NCI-H1694 treated with DMSO at 0.1 percent for 48 hours (cell line): ENCODE measurements at places on chromosomes 11 and 22.

DNA sequence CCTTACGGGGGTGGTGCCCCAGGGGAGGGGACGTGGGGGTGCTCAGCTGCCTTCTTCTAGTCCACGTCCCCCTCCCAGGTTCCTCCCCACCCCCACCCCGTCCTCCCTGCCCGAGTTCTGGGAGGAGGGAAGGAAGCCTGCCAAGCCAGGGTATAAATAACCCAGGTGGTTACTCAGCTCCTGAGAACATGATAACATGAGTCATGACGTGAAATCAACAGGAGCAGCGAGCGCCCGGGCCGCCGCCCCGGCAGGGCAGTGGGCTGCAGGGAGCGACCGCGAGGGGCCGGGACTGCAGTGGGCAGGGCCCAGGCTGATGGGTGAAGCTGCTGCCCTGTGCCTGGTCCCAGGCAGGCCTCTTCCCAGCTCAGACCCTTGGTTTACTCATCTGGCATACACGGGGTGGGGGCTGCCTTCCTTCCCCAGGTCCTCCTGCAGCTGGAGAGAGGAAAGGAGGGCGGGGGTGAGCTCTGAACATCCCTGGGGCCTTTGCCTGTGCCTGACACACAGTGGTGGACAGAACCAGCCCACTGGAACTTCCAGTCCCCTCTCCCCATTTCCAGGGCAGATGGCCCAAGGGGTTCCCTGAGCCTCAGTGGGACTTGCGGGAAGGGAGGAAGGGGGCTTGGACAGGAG, 8.8 kb upstream of the PDGFB start:
- DNase-seq = peak; percentile 27

DNA sequence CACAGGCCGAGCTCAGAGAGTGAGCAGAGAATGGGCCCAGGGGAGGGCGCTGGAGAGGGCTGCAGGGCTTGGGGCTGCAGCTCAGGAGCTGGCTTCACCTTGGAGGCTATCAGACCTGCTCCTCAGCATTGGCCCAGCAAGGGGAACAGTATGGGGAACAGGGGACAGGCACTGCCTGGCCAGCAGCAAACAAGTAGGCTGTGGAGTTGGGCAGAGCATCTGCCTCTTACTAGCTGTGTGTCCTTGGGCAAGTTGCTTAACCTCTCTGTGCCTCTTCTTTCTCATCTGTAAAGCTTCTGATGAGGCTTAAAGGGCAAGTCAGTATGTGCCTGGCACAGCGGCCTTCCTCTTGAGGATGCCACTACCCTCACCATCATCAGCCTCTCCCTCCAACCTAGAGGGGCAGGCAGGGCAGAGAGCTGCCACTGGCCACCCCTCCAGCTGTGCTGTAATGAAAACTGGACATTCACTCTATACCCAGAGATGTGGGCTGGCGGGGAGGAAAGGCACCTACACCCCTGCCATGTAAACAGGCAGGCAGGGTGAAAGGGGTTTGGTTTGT, 7.5 kb upstream of the CDKN1C start:
- no peak for DNase-seq

- DNase-seq = peak; percentile 62
These were observed 47.7 kb downstream of the BBOX1 start for GRCh38 chr11:27088353-27088752.

GRCh38 chr11:78037056-78037455, 14.0 kb upstream of the KCTD14 start:
- DNase-seq = no peak

DNA sequence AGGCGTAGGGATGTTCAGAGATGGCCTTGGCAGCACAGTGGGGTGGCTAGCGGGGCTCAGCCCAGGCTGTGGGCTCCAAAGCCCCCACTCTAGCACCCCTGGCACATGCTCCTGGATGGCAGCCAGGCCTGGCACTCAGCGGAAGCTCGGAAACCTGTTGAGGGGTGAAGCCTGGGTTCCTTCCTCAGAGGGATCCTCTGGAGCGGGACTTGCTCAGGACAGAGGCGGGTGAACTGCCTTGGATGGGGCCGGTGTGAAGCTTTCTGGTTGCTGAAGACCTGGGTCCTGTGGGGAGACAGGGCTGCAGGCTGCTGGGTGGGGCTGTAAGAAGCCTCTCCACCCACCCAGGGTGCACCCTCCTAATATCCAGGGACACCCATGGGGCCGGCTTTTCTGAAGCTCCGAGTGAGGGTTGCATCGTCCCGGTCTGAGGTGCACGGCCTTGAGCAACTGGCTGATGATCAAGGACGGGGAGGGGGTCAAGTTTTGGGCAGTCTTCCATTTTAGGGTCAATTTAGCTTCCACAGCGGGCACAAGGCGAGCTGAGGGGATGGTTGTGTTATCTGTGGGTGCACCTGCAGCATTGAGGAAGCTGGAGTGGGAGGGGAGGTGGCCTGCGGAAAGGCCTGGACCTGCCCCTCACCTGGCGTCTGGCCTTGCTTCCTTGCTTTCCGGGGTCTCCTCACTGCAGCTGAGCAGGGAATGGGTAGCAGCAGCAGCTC, 5.2 kb downstream of the MRGPRE start:
- DNase-seq = no peak

- DNase-seq = peak; percentile 32
These were observed 309.1 kb downstream of the SWAP70 start for GRCh38 chr11:9972989-9973388.

DNA sequence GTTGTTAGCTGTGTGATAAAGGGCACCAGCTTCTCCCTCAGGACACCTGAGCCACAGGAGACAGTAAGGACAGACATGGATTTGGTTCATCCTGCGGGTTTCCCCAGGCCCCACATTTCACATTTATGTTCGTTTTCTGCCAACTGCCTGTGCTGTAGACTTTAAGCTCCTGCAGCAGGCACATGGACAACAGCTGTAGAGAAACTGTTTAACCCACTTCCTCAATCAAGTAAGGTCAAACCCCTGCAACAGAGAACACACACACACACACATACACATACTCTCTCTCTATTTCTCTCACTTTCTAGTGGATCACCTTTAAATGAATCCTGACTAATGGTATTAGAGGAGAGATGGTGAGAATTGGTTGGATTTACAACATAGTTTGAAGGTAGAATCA, 90.7 kb downstream of the C11orf87 start:
- DNase-seq = no peak

DNA sequence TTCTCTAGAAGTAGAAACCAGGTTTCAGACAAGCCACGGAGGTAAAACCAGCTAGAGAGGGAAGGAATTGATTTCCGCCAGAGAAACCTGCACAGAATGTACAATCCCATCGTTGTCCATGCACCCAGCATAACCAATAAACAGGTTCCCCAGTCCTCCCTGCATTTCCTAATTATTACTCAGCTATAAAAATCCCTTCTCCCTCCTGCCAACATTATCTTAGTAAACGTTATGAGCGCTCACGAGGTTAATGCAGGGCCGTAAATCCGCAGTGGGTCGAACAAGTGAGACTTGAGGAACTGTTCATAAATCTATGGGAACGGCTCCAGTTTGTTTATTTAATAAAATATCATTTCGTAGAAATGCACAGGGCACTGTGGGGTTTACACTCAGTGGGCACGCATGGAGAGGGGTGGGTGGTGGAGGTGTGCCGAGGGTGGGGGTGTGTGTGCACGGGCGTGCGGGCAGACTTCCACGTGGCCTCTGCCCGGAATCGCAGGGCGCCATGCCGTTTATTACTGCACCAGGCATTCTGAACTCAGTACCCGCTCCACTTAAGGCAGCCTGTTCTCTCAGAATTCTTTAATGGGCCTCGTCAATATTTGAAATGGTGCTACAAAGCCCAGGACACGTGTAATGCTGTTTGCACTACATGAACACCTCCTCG, 257.3 kb downstream of the MIAT start:
- no peak for DNase-seq

DNA sequence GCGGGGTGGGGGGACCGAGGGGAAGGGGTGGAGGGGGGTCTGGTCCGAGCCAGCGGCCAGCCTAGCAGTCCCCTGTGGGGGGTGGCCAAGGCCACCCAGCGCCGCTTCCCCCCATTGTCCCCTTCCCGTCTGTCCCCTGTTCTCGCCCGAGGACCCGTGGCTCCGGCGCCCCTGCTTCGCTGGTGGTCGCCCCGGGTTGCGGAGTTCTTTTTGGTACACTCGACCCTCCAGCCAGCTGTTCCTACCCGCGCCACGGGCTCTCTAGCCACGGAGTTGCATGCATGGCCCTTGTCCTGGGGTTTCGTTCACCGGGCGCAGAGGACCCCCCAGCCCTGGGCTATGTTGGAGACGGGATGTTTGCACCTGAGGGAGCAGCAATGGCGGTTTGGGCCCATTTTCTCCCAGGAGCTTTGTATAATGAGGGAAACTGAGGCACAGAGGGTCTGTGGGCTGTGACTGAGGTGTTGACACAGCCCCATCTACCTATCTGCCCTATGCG, 489 bp downstream of the RNF214 start:
- no peak for DNase-seq

DNA sequence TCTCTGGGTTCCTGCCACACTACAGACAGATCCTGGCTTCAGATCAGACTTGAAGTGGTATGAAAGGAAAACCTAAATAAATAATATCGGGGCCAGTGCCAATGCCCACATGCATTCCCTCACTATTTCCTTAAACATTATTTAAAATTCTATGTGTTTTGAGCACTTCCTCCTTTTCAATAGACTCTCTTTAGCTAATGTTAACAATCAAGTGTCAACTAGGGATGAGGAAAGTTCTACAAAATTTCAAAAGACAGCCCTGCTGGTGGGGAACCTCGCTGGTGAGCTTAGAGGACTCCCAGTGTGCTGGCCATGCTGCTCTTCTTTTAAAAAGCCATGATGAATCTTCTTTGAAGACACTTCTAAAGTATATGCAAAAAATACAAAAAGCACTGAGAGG, 87.5 kb downstream of the ENTHD1 start:
- no peak for DNase-seq

DNA sequence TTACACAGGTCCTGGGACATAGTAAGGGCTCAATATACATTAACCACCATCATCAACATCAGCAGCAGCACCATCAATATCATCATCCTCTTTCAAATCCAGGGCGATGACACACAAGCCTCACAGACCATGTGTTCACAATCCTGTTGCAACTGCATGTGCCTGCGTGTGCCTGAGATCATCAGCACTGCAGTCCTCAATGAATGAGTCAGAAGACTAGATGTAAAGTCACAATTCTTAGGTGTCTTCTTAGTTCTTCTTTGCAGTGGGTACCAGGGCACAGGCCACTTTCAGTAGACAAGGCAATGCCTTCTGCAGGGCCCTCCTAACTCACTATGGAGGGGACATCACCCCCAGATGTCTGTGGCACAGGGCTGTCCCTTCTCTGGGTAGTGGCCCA, 111.1 kb downstream of the MYO18B start:
- DNase-seq = no peak

DNA sequence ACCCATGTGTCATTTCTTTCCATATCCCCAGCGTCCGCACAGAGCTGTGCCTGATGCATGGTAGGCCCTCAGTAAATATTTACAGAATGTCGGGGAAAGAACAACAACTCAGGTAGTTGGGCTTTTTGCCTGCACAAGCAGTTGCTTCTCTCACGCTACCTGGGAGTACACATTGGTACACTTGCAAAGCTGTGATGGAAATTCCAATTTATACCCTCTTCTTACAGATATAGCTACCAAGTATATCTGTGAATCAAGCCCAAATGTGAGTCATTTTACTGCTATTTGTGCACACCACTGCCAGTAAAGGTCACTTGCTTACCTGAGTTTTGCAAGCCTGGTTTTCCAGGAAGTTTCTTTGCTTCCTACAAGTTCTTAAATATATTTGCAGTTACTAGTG, 333.0 kb upstream of the NARS2 start:
- DNase-seq = no peak

- no peak for DNase-seq
These were observed 42.1 kb upstream of the GAB2 start for GRCh38 chr11:78459738-78460137.

GRCh38 chr22:30196141-30196879, 50.2 kb downstream of the LIF start:
- DNase-seq = no peak

GRCh38 chr11:96506953-96507354, 117.1 kb downstream of the JRKL start:
- DNase-seq = no peak

GRCh38 chr11:74072721-74073120, 63.8 kb upstream of the UCP3 start:
- DNase-seq = no peak

- no peak for DNase-seq
These were observed 31.7 kb upstream of the CSNK1E start for GRCh38 chr22:38348751-38349496.

DNA sequence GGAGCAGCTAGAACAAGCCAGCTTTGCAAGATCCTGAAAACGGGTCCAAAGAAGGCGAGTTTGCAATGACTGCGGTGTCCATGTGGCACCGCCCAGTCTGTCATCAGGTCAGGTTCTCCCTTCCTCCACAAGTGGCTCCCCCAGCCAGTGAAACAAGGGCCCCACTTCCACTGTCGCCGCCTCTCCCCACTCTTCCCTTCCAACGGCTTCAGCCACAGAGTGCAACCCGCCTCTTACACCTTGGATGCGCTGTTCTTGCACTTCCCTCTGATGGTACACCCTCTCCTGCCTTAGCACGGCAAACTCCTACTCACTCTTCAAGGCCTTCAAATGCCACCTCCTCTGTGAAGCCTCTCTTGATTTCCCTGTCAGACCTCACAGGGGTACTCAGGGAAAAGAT, 10.8 kb upstream of the TCF20 start:
- DNase-seq = no peak

GRCh38 chr11:44770401-44770800, 43.6 kb downstream of the TSPAN18 start:
- no peak for DNase-seq

- DNase-seq = peak; percentile 56
These were observed 18.9 kb upstream of the YPEL1 start for GRCh38 chr22:21754523-21754922.

- no peak for DNase-seq
These were observed 130.5 kb upstream of the C11orf58 start for GRCh38 chr11:16607675-16608644.

DNA sequence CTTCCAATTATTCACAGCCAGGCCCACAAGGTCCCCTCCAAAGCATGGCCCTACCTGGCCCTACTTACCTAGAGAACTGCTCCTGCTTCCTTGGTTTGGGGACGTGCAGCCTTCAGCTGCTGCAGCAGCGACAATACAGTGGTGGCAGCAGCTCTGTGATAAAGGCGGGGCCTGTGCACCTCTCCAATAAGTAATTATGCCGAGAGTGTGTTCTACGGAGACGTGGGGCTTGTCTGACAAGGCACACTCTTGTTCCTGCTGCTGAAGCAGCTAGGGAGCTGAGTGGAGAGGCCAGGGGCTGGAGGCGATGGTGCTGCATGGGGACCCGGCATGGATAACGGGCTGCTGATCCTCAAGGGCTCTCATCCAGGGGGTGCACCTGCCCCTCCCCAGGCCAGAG, 98.0 kb upstream of the THY1 start:
- DNase-seq = no peak

DNA sequence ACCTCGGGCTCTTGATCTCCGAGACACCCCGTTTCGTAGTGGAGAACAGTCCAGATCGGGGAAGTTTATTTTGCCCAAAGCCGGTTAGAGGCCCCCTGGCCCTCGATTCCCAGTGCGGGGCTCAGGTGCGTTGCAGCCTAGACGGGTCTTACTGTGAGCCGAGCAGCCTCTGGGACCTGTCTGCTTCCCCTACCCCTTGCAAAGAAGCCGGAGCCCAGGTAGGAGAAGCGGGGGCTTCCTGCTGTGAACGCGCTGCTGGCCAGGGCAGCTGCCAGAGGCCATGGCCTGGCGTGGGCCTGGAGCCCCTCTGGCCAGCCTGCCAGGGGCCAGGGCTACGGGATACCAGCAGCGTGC, 621 bp downstream of the TSPO start:
- no peak for DNase-seq
